SK-MEL-5 (cell line): ENCODE measurements at places on chromosomes 5 and 9. TPM values are rescaled to one million over a fixed set of nuclear protein-coding genes. Genes with fewer than 3 reads are reported as not detected.

GRCh38 chr9:17519761-17520160 is 59.1 kb upstream of the SH3GL2 start:
- DNase-seq: no peak

The GABRA6 gene
- total RNA-seq: not detected in 2 replicates

DNA sequence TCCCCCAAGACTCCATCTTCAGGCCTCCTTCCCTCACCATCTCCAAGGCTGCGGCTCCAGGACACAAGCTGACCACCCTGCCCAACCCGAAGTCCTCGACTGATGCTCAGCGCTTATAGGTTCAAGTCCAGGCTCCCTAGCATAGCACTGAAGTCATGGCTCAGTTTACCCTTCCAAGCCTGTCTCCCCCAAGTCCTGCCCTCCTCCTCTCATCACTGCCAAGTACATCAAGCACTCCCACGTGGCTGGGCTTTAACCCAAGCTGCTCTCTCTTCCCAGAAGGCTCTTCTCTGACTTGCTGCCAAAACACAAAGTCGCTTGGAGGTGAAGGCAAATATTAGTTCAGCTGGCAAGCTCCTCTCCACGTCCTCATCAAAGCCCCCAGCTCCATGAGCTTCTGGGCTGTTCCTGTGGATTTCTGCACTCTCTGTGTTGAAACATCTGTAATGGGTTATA is 22.1 kb upstream of the MARCHF6 start:
- no peak for DNase-seq

The PCDHB4 gene
- 0.40 and 0.43 TPM in 2 replicates for total RNA-seq

GRCh38 chr5:179256328-179257175 is 88.7 kb downstream of the ADAMTS2 start:
- DNase-seq: no peak

GRCh38 chr5:150046031-150046430 is 40.3 kb downstream of the CSF1R start:
- no peak for DNase-seq

DNA sequence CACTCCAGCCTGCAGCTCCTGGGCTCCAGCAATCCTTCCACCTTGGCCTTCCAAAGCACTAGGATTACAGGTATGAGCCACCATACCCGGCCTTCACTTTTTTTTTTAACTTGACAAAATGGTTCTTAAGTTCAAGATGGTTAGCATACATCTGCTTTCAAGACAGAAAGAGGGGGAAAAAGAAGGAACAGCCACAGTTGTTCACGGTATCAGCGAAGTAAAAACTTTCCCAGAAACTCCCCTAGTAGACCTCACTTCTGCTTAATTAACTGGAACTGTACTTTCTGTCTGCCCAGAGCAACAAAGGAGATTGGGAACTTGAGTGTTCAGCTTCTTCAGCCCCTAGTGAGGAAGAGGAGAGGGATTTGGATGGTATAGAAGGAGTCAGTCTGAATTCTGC is 116.7 kb downstream of the UGCG start:
- DNase-seq: no peak

The FBXL7 gene
- total RNA-seq: 9.4 and 9.8 TPM in 2 replicates

DNA sequence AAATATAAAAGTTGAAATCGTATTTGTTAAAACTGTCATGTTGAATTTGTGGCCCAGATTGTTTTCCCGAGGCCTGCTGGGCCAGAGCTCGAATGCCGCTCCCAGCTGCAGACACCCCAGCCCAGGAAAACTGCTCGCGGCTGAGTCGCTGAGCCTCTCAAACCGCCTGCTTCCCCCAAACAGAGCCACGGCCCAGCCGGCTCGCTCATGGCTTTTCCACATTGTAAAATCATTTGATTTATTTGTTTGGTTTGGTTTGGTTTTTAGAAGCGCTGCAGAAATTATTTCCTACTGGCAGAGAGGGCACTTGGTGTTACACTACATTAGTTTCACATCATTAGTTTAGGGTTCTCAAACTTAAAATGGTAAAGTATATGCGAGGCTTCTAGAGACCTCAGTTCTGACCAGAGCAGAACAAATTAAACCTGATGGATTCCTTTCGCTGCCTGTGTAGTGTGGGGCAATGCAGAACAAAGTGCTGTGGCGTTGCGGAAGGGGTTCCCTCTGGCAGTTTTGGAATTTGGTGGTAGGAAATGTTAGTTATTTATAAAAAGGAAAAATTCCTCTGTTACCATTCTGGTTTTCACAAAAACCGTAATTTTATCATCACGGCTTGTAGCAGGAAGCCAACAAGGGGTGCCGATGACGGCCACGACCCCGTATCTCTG is 156.5 kb upstream of the PITX1 start:
- no peak for DNase-seq

The NR4A3 gene
- total RNA-seq: 37.7 and 43.5 TPM in 2 replicates
